HS-5 (cell line): ENCODE measurements at places on chromosomes 12 and 14.

GRCh38 chr14:93984987-93985410 is 8.6 kb upstream of the ASB2 start:
- no peak for DNase-seq

- DNase-seq: no peak
These were observed 26.8 kb upstream of the CLEC2D start for GRCh38 chr12:9642606-9643265.

DNA sequence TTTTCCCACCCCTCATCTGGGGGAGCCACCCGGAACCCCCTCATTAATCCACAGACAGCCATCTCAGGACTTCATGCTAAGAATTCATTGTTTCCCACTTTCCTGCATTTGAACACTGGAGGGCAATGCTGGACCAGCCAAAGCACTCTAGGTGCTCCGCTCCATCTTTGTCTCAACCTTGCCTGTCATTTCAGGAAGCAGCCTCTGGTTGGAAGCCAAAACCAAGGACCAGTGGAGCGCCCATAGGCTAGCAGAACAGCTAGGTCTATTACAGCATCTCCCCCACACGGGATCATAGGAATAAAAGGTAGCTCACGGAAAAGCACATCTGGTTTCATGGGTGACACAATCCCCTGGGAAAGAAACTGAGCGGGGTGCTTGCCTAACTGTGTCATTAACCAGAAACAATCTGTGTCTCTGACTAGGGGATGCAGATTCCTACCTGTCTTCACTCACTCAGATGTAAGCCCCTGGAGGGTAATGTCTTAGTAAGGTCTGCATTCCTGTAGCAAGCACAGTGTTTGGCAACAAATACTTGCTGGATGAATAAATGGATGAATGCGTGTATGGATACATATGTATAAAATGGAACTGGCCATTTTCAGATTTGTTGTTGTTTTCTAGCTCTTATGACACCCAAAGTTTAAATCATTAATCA is 197.0 kb downstream of the DAD1 start:
- no peak for DNase-seq

GRCh38 chr12:114414031-114414865 is 8.3 kb upstream of the TBX5 start:
- no peak for DNase-seq

DNA sequence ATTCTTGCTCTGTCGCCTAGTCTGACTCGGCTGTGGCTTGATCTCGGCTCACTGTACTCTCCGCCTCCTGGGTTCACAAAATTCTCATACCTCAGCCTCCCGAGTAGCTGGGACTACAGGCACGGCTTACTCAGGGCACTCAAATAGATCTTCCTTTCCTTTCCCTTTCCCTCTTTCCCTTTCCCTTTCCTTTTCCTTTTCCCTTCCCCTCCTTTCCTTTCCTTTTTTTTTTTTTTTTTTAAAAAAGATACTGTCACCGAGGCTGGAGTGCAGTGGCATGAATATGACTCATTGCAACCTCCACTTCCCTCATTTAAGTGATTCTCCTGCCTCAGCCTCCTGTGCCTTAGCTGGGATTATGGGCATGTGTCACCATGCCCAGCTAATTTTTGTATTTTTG is 86.0 kb downstream of the AEBP2 start:
- no peak for DNase-seq
